ENCODE measurements at places on chromosomes 1 and 21.

- no peak for DNase-seq
These were observed 37.3 kb downstream of the SNRPE start for GRCh38 chr1:203898458-203899352.

- no peak for DNase-seq
These were observed 19.4 kb downstream of the MECR start for GRCh38 chr1:29211086-29212030.

DNA sequence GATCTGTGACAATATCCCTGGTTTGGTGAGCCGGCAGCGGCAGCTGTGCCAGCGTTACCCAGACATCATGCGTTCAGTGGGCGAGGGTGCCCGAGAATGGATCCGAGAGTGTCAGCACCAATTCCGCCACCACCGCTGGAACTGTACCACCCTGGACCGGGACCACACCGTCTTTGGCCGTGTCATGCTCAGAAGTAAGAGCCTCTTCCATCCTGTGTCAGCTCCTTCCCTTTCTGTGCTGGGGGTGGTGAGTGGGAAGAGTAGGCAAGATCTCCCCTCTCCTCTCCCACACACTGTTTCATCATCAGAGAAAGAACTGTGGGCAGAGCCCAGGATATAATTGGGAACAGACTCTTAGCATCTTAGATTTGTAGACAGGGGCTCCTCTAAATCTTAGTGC is 6.1 kb downstream of the WNT2B start:
- no peak for DNase-seq

DNA sequence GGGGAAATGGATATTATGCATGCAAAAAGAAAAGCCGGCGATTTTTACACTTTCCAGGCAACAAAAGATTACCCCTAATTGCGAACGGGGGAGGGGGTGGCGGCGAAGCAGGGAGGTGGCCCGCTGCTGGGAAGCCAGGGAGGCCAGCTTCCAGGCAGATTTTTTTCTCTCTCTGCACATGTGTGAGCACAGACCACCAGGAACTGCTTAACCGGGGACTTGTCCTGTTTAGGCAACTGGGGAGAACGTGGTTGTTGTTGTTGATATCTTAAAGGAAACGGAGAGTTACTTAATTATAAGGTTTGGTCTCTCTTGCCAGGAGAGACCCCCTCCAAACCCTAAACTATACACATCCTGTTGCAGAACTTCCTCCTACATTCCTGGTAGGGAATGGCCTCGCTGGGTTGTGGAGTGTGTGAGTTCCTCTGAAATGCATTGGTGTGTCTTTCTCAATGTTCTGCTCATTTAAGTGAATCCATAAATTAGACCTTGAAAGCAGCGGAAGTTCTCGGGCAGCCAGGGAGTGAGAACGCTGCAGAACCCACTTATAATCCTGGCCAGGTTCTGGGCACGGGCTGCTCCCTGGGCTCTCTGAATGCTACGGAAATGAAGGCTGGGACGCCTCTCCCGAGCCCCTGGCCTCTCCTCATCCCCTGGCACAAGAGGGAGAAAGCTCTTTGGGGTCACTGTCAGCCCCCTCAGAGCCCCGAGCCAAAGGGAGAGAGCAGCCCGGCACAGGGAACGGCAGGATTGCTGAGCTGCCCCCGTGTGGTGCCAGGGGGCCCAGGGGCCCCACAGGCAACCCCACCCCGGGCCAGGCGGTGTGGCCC is 250.0 kb downstream of the FOXD2 start:
- no peak for DNase-seq

DNA sequence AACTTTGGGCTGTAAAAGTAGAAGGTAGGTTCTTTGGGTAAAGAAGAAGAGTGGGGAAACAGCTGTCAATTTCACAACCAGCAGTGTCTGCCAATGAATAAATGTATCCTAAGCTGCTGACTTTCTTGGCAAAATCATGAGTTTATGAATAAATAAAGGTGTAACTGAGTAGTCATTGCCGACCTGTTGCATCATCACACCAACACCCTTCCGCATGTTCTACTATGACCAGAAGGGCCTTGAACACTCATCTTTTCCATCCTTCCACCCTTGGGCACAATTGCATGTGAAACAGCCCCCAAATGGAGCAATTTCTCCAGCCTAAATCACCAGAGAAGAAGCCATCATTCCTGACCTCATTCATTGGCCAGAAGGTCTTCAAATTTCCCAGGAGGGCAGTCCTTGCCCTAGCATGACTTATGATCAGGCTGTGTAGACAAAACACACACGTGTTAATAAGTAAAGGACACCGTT is 31.2 kb upstream of the QSOX1 start:
- no peak for DNase-seq

GRCh38 chr1:32448773-32449456 is 16.0 kb upstream of the ZBTB8B start:
- no peak for DNase-seq

DNA sequence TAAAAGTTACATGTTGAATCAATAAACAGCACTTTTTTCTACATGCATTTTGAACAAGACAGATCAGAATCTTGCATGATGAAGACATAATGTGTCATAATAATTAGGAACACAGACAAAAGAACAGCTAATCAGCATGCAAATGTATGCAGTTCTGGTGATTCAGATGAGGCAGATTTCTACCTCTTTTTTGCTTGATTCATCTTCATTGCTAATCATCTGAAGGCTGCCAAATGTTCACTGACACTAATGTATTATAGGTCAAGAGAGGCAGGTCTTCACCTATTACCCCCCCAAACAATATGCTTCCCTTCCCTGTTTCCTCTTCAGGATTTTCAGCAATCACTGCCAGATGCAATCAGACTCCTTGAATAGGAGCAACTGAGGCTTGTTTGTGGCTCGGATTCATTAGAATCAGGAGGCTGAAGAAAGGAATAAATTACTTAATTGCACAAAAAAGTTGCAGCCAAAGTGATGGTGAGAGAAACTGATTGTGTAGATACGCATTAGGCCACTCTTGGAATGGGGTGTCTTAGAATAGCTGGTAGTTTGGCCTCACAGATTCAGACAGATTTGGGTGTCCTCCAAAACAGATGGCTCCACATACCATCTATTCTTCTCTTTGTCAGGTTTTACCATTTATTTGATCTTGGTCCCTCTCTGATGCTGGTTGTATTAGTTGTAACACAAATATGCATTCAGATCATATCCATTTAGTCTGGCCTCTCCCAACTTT is 275.4 kb downstream of the RPS6KC1 start:
- no peak for DNase-seq

Measured in BJ (cell line).